NCI-H1417 treated with DMSO at 0.1 percent for 48 hours (cell line): ENCODE measurements at places on chromosomes 6 and 20.

- DNase-seq, result no peak
Observed at GRCh38 chr6:50864601-50865000, 45.9 kb downstream of the TFAP2B start.

- no peak for DNase-seq
Observed at GRCh38 chr20:4040283-4041179, 25.2 kb upstream of the RNF24 start.

GRCh38 chr6:71404145-71404966 lies 115.7 kb downstream of the OGFRL1 start:
- no peak for DNase-seq

DNA sequence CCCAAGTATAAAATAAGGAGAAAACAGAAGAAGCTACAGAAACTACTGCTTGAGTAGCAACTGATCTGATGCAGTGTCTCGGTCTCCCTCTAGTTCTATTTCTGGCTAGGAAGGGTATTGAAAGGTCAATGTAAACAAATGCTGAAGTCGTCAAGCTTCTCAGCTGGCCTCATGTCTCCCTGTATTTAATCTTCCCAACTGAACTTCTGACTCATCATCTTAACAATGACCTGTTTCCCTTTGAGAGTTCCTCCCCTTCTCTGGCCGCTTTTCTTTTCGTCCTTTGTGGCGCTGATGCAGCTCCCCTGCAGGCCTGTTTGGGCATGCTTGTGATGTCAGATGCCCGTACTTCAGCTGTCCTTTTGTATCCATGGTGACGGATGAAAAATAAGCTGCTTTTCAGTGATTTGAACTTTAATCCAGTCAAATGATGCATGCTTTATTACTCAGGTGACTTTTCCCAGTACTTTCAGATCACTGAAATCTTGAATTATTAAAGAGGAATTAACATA lies 7.8 kb upstream of the LCA5 start:
- DNase-seq, result peak; percentile 94

GRCh38 chr20:37615340-37616109 lies 78.3 kb upstream of the CTNNBL1 start:
- DNase-seq, result peak; percentile 65

DNA sequence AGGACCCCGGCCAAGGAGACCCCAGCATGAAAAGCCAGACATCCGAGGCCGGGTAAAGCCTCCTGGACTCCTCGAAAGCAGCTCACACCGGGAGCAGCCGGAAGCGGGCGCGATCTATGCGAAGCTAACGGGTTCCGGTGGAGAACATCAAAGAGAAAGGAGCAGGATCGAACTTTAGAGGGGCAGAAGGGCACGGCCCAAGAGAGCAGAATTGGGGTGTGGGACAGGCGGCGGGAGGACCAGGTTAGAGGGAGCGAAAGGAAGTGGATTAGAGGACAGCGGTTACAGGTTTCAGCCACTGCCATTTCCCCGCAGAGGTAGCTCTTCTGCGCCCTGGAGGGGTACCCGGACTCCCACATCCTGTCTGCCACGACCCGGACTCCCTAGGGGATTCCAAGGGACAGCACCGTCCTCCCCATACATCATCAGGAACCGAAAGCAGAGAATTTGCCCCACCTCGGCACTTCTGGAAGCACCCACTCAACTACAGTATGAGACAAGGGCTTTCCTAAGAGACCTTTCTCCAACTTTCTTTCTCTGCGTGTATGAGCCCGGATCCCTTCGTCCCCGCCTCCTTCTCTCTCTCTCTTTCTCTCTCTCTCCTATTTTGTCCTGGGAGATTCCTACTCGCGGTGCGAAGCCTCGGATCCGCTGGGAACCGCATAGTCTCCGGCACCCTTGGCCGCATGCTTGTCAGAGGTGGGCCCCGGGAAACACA lies 507 bp upstream of the VGLL2 start:
- no peak for DNase-seq
